ENCODE measurements at places on chromosomes 16 and 17.

DNA sequence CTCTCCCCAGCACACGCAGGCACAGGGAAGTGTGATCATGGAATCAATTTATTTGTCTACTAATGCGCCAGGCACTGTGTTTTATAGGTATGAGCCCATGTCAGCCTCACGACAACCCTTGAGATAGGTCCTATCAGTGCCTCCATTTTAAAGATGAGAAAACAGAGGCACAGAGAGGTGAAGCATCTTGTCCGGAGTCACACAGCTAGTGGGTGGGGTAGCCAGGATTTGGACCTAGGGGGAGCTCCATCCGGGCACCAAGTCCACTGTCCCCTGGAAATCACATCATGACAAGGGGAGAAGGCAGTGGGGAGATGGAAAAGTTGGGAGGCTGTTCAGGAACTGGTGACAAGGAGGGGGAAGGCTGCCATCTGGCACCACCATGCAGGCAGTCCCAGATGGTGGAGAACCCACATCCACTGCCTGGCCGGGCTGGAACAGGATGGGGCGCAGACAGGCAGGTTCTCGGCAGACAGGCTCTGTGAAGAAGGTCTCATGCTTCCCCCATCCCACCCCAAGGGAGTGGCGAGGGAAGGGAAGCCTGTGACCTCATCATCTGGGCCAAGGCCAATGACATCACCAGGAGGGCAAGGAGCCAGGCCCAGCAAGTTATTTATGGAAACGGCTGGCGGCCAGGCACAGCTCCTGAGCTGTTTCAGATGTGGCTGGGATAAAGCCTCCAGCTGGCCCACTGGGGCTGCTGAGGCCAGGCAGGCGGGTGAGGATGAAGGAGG is 126.0 kb upstream of the SDK2 start:
- no peak for DNase-seq

- DNase-seq, result no peak
Observed at GRCh38 chr17:64077379-64077778, 52.6 kb downstream of the ERN1 start.

GRCh38 chr16:70714581-70715054 is 28.8 kb upstream of the MTSS2 start:
- no peak for DNase-seq

- no peak for DNase-seq
Observed at GRCh38 chr17:34163646-34164045, 91.4 kb upstream of the CCL2 start.

GRCh38 chr17:48505788-48506187 is 25.0 kb downstream of the HOXB1 start:
- DNase-seq, result peak; percentile 71

GRCh38 chr17:3788200-3788599 is 12.8 kb downstream of the ITGAE start:
- peak; percentile 56 for DNase-seq

- DNase-seq, result no peak
Observed at GRCh38 chr16:9594946-9595345, 503.5 kb downstream of the HAPSTR1 start.

- no peak for DNase-seq
Observed at GRCh38 chr17:52710363-52710901, 551.9 kb upstream of the CA10 start.

DNA sequence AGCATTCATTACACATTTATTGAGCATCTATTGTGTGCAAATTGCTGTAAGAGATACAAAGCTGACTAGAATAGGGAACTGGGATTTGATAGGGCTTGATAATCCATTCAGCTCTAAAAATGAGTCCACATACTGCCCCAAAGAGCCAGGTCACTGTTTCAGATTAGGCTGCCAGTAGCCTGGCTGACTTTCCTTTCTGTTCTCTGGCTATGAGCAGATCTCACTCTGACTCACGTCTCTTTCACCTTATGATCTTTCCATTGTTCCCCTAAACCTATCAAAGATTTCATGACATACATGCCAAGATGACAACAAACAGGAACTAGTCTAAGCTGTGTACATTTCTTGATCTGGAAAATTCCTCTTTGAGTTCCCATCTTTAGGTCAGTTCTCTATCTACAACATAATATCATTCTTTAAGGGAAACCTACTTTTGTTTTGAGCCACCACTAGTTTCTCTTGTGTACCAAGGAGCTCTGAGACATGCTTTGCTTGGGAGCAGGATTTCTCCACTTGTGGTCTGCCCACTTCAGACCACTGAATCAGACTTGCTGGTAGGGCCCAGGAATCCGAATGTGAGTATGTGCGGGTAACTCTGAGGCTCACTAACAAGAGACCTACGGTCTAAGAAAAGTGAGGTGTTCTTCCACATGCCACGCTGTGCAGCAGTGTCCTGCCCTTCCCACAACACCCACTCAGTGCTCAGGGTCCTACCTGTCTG is 40.9 kb upstream of the ICAM2 start:
- no peak for DNase-seq

- DNase-seq, result no peak
Observed at GRCh38 chr17:82507631-82508175, 11.8 kb upstream of the FOXK2 start.

- no peak for DNase-seq
Observed at GRCh38 chr17:39173080-39173479, 7.1 kb upstream of the ARL5C start.

GRCh38 chr16:51431517-51432241 is 280.6 kb upstream of the SALL1 start:
- no peak for DNase-seq

GRCh38 chr17:77847221-77848085 is 111.0 kb upstream of the TNRC6C start:
- no peak for DNase-seq

- no peak for DNase-seq
Observed at GRCh38 chr17:17388657-17389496, 85.7 kb downstream of the NT5M start.

Measured in CD4-positive, alpha-beta T cell treated with Interleukin-4 for 1 hour (primary cell).